T-cell (primary cell): ENCODE measurements at places on chromosomes 7 and 10. TPM values are rescaled to one million over a fixed set of nuclear protein-coding genes. Genes with fewer than 3 reads are reported as not detected.

DNA sequence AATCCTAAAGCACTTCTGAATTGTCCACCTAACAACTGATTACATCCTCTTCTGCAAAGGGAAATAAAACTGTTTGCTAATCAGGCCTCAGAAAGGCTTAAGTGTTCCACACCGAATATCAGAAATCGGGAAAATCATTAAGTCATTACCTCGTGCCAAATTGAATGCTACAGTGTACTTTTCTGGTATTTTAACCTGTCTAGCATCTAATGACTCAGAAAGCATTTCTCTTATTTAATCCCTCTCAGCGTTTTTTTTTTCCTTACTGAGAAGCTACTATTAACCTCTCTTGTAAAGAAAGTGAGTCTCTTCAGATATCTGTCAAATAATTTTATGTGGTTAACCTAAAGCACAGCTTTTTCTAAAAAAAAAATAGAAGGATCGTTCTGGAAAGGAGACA, 28.6 kb downstream of the VIM start:
- H3K4me3 ChIP-seq, result no peak overlapping the region
- H3K4me1 ChIP-seq, result no peaks in the 10 kb centered on the region
- no peak overlapping the region for H3K27ac ChIP-seq
- no peaks in the 10 kb centered on the region for H3K36me3 ChIP-seq
- H3K27me3 ChIP-seq, result no peaks in the 10 kb centered on the region
- DNase-seq, result no peak

DNA sequence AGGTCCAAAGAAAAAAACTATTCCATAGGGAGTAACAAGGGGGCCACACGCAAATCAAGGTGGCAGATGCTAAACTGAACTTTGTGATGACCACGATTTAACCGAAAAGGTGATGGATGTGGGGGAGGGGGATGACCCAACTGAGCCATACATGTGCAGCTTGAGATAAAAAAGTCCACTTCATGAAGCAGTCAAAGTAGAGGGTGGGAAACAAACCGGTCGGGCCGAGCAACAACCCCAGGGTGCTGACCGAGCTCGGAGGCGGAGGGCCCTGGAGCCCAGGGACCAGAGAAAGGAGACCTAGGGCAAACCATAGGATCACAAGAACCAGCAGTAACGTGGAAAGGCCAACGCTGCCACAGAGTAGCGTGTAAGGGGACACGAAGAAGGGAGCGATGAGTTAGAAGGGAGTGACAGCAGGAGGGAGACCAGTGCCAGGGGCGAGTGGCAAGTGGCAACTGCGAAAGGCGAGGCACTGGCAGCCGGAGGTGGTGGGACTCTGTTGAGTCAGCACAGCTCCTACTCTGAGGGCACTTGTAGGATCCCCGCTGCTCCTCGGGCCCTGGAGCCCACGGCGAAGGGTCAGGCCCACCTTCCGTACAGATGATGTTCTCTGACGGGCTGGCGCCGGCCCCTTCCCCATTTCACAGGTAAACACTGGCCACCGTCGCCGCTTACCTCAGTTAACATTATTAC, 540 bp downstream of the SNX13 start:
- peaks cover 12% of the 10 kb centered on the region for H3K4me1 ChIP-seq
- no peaks in the 10 kb centered on the region for H3K36me3 ChIP-seq

DNA sequence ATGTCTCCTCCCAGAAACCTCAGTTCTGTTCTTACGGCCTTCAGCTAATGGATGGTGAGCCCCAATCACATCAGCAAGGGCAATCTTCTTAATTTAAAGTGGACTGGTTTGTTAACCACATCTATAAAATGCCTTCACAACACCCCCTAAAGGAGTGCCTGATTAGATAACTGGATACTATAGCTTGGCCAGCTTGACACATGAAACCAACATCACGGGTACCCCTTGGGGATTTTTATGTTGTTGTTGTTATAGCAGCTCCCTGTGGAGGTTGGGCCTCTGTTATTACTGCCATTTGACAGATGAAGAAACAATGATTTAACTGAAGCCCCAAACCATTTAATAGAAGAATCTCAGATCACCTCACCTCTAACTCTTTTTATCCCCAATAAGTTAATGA, 26.8 kb downstream of the STRA8 start:
- H3K27ac ChIP-seq, result no peak overlapping the region
- H3K36me3 ChIP-seq, result no peaks in the 10 kb centered on the region
- no peak overlapping the region for H3K4me3 ChIP-seq
- no peaks in the 10 kb centered on the region for H3K27me3 ChIP-seq

The SRGN gene
- total RNA-seq, result 271 TPM
